ENCODE measurements at places on chromosomes 1 and 21.

- no peak for DNase-seq
These were observed 218.8 kb downstream of the TOMM20 start for GRCh38 chr1:234909851-234910250.

- no peak for DNase-seq
These were observed 55.9 kb downstream of the HHAT start for GRCh38 chr1:210384625-210385024.

- no peak for DNase-seq
These were observed 7.4 kb downstream of the ETS2 start for GRCh38 chr21:38813143-38813542.

DNA sequence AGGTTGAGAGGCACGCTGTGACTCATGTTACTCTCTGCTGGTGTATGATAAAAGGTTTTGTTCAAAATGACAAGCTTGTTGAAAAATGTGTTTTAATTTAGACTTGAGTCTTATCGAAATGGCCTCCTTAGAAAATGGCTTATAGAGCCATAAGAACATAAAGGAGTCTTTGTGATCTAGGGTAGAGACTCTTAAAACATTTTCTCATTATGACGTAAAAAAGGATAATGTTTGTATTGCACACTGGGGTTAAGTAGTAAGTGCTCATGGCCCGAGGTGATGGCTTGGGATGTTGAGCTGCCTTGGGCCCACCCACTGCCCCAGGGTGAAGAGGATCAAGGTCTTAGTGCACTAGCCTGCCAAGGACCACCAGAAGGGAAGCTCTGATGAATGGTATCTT lies 117.4 kb downstream of the DISC1 start:
- DNase-seq, result no peak

DNA sequence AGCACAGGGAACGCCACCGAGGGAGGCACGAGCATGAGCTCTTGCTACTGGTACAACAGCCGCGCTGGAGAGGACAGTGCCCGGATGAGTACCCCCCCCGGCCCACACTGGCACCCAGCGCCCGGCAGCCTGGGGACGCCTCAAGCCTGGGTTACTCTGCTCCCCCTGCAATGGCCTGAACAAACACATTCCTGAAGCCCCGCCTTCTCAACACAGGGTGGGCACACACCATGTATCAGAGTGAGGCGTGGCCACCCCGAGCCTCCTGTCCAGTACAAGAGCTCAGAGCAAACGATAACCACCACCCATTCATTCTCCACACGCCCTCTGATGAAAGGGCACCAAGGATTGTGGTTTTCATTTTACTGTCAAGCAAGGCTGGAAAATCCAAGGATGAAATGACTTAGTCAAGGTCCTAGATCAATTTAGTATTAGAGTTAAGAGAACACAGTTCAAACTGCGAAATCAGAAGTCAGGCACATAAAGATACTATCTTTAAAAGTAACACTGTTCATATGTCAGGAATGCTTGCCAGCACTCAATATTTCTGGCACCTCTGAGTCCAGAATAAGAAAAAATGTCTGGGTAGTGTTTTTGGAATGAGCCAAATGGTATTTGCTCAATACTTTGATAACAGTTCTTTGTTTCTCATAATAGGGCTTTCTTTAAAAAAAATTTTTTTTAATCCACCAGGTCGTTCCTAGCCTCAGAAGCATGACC lies 22.0 kb downstream of the UBE2G2 start:
- no peak for DNase-seq

GRCh38 chr1:162908780-162909179 lies 47.8 kb upstream of the CCDC190 start:
- DNase-seq, result no peak

DNA sequence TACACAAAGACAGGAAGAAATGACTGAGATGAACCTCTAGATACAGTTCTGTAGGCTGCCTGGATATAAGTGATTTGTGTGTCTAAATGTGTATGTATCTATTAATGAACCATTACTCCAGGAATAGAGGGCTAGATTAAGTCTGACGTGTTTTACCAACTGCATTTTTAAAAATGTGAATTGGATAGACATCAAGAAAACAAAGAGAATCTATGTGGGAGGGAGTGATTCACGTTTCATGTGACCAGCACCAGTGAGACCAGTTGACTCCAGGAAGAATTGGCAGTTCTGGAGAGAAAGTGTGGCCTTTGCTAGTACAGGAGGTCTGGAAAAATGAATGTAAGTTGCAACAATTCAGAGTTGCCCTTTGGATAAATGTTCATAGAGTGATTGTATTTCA lies 53.4 kb upstream of the RGS21 start:
- DNase-seq, result no peak

- no peak for DNase-seq
These were observed 21.6 kb downstream of the ITGB2 start for GRCh38 chr21:44898851-44899767.

DNA sequence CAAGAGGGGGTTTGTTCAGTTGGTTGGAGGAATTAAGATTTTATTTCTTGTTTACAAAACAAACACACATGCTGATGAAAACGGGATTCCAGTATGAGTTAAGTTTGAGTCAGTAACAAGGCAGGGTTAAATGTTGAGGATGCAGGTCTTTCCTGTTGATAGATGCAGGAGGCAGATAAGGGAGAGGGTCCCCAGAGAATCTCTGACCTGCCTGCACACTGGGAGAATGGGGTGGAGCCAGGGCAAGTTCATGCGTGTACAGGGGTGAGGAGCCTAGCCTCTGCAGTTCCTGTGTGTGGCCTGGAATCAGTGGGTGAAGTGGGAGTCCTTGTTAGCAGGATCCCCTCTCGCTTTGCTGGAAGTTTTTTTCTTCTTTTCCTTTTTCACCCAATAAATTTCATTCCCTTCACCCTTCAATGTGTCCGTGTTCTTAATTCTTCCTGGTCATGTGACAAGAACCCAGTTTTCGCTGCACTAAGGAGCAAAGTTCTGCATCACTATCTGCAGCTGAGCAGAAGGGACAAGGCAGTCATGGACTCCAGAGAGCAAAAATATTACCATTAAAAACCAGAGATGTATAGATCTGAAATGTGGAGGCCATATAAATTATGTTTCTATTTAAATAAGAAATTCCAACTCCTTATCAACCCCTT lies 69.9 kb upstream of the MARK1 start:
- DNase-seq, result no peak

GRCh38 chr21:33964706-33965325 lies 49.2 kb upstream of the ATP5PO start:
- DNase-seq, result no peak

DNA sequence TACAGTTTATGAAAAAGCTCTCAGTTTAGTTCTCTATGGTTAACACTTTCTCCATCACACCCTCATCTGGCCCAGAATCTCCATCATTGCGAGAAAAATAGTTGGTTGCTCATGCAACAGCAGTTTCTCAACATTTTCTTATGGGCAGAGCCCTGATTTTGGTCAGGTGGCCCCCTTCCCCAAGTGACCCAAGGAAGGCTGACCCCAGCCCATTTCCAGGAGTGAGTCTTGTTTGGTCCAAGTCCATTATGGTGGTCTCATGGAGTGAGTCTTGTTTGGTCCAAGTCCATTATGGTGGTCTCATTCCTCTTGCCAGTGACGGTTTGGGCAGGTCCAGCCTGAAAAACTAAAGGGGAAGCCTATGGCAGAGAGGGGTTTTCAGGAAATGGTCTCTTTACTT lies 1.5 kb upstream of the TRIM62 start:
- DNase-seq, result no peak

- DNase-seq, result no peak
These were observed 145.2 kb upstream of the ETS2 start for GRCh38 chr21:38660333-38661196.

GRCh38 chr1:197284325-197284724 lies 16.3 kb downstream of the CRB1 start:
- DNase-seq, result no peak

DNA sequence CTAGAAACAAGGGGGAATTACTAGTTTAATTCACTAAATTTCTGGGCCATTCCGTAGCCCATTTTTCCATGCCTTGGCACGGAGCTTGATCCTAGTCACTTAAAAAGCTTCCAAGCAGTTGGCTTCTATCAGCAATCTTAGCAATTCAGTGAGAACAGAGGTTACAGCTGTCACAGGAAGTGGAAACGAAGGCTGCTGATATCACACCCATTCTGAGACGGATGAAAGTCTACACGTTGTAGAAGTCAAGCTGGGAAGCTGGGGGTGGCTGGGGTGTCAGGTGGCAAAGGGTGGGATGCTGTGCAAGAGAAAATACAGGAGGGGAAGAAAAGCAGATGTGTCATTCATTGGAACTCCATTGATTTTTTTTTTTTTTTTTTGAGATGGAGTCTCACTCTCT lies 11.8 kb upstream of the STMN1 start:
- no peak for DNase-seq

DNA sequence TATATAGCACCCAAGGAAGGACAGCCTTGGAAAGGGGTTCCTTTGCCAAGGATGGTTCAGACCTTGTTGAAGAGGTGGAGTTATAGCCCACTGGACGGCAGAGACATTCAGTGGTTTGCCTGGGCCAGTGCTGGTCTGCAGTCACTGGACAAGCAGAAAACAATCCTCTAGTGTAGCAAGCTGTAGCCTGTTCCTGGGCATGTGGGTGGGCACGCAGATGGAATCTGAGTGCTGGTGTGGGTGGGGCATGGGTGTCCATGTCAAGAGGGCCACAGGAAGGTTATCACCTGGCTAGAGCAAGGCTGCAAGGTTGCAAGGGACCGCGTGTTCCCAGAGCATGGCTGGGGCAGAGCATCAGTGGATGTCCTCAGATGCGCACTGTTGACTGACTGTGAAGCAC lies 244.7 kb downstream of the PTPRU start:
- DNase-seq, result no peak

- DNase-seq, result no peak
These were observed 759 bp downstream of the AHCTF1 start for GRCh38 chr1:246930830-246931548.

DNA sequence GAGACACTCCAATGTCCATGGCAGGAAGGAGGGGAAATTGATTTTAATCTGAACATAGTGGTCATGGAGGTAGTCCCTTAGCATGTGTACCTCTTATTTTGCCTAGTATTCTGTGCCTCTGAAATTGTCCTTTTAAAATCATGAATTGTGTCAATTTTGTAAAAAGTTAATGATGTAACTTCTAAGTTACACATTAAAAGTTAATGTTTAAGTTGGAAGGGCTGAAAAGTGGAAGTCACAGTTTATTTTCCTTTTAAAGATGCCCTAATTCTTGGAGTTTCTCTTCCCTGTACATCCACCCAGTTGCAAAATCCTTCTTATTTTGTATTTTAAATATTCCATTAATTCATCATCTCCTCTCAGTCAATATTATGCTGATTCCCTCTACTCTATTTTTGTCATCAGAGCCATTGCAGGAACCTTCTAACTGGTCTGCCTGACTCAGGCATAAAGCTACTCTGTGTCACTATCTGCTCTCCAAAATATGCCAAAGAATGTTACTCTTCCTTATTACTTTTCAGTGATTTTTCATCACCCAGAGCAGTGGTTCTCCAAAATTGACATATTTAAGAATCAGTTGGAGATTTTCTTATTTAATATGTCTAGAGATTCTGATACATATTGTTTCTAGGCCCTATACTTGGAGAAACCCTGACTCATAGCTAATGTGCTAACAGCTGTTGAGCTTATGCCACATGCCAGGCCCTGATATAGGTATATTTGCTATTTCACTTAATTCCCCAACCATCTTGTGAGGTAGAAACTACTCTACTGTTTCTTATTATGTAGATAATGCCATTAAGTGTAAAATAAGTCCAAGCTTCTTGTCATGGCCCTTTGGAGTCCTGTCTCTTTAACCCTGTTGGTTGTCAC lies 5.1 kb downstream of the HOOK1 start:
- DNase-seq, result no peak

DNA sequence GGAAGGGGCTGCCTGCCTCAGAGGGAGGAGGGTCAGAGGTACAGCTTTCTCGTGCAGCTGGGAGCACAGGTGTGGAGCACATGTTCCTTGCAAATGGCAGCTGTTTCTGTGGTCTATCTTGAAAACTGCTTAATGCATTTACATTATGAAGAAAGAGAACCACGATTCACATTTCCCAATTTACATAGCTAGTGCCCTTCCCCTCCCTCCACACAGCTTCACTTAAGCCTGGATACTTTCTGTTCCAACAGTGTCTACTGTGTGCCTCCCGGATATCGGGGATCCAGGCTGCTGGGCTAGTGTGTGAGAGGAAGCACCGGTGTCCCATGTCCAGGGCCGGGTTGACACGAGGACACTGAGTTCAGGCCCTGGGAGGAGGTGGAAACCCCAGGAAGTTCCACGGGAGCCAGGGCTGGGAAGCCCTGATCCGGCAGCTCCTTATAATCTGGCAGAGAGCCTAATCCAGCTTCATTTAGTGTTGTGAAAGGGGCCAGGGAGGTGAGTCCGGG lies 31.6 kb downstream of the TMCC2 start:
- DNase-seq, result no peak

DNA sequence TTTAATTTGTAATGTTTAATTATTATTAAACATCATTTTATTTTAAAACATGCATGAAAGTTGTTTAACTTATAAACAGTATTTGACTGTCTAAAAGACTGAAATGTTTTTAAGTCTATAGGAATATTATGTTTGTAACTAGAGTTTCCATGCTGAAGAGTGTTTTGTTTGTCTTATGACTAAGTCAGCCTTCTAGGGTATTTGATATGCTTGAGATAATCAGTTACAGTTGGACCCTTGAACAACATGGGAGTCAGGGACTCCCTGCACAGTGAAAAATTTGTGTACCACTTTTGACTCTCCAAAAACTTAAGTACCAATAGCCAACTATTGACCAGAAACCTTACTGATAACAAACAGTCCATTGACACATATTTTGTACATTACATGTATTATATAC lies 45.5 kb upstream of the KANK4 start:
- no peak for DNase-seq

GRCh38 chr1:210920716-210921694 lies 212.9 kb downstream of the KCNH1 start:
- DNase-seq, result no peak

GRCh38 chr1:219697682-219698081 lies 84.8 kb upstream of the ZC3H11B start:
- DNase-seq, result no peak

GRCh38 chr1:170321113-170321512 lies 175.4 kb downstream of the NTMT2 start:
- DNase-seq, result no peak

GRCh38 chr1:61399199-61399598 lies 316.8 kb downstream of the NFIA start:
- no peak for DNase-seq

DNA sequence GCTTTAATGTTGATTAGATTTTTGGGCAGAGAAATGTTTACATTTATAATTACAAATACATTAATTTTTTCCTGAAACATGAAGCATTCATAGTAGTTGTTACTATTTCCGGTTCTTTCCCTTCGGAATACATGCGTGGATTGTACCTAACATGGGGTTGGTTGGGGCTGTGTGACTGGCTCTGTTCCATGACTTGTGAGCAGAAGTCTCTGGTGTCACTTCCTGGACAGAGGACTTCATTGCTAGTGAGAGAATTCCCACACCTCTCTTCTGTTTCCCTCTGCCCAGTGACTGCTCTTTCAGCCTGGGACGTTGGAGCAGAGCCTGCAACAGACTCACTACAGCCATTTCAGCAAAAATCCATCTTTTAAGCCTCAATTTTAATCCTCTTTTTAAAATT lies 231.4 kb downstream of the GRIK1 start:
- no peak for DNase-seq

All from iPS DF 19.7 (cell line).